ENCODE measurements at places on chromosomes 16 and 17. TPM values are rescaled to one million over a fixed set of nuclear protein-coding genes. Genes with fewer than 3 reads are reported as not detected.

DNA sequence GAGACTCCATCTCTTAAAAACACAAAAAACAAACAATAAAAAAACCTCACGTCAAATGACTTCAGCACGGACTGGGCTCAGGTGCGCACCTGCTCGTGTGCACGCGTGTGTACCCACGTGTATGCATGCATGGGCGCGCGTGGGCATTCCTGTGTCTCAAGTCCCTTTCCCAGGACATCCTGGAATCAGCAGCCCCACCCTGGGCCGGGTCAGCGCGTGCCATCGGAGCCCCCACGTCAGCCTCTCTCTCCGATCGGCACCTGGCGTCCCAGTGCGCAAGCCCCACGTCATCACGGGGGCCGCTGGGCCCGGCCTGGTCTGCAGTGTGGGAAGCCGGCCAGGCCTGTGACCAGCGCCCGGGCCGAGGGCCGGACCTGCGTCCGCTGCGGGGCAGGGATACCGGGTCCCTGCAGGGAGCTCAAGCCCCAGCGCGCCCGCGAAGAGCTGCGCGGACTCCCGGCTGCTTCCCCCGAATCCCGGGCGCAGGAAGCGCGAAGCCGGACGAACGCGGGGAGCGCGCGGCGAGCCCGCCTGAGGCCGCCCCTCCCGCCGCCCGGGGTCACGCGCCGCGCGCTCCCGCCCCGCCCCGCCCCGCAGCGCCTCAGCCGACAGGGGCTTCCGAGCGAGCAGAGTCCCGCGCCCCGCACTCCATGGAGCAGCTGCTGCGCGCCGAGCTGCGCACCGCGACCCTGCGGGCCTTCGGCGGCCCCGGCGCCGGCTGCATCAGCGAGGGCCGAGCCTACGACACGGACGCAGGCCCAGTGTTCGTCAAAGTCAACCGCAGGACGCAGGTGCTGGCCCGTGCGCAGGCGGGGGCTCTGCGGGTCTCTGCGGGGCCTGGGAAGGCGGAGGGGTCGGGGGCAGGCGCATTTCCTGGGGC is at the start of gene FN3K:
Gene FN3K (plus strand): TSS at position 629 of the 880 bp plus-strand sequence. CDS start 22 bp downstream, at position 651.
- no peaks in the 10 kb centered on the region for H3K4me1 ChIP-seq
- peak within 1 kb of the TSS; percentile 60 for H3K27ac ChIP-seq
- H3K27me3 ChIP-seq = no peaks in the 10 kb centered on the region
- peak within 1 kb of the TSS; percentile 73 for H3K4me3 ChIP-seq

- H3K4me1 ChIP-seq = no peaks in the 10 kb centered on the region
- no peaks in the 10 kb centered on the region for H3K36me3 ChIP-seq
- H3K4me3 ChIP-seq = no peak overlapping the region
Measured at GRCh38 chr17:56815711-56816110, 18.0 kb downstream of the C17orf67 start.

GRCh38 chr16:2586901-2587480 is 49.2 kb downstream of the PDPK1 start:
- H3K4me1 ChIP-seq = no peaks in the 10 kb centered on the region
- H3K27me3 ChIP-seq = no peaks in the 10 kb centered on the region
- H3K4me3 ChIP-seq = no peak overlapping the region
- no peak overlapping the region for H3K27ac ChIP-seq
- H3K36me3 ChIP-seq = peaks cover 18% of the 10 kb centered on the region
- no peak for DNase-seq

Gene ABI3
- total RNA-seq = 2.5 TPM

Gene TMEM88
- 2.5 TPM for total RNA-seq
